CD4-positive, alpha-beta T cell treated with Interleukin-1 beta for 1 hour (primary cell): ENCODE measurements at places on chromosomes 1 and 21.

DNA sequence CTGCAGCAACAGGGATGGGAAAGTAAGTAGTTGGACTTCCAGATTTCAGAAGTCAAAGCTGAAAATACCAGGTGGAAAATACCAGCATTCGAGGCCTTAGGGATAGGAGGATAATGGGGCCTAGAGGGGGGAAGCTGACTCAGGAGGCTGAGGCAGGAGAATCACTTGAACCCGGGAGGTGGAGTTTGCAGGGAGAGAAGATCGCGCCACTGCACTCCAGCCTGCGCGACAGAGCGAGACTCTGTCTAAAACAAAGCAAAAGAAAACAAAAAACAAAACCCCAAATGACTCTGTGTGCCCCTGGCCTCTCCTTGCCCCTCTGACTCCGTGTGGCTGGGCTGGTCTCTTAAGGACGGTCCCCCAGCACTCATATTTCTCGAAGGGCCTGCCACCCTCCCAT is 3.4 kb downstream of the SH2D2A start:
- no peak for DNase-seq

DNA sequence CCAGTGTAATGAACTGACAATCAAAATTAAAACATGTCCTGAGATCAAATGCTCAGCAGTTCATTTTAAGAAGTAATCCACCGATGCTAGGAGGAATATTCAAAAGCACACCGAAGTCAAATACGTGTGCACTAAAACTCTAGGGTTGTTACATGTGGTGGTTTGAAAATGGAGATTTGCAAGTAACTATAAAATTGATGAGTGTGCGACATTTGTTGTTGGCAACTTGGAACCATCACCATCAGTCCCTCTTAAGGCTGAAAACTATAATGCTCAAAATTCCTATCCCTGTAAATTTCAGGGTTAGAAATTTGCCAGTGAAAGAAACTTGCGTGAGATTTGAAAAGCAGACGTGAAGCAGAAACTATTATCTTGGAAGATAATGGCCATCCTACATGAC is 13.3 kb upstream of the SGIP1 start:
- no peak for DNase-seq

DNA sequence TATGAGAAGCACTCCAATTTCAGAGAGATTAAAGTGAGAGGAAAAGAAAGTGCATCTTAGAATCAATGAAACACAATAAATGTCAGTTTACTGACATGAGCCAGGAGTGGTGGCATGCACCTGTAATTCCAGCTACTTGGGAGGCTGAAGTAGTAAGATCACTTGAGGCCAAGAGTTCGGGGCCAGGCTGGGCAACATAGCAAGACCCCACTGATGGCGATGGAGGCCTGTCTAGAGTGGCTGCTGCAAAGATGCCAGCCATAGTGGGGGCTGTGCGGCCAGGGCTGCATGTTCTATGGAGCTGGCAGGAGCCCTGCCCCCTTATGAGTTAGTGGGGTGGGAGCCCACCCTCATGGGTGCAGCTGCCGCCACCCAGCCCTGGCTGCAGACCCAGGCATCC is 27.3 kb downstream of the ZCCHC17 start:
- DNase-seq: no peak

GRCh38 chr1:78980511-78980910 is 26.0 kb downstream of the ADGRL4 start:
- DNase-seq: no peak

GRCh38 chr1:44417351-44418021 is 12.4 kb downstream of the RNF220 start:
- DNase-seq: no peak

DNA sequence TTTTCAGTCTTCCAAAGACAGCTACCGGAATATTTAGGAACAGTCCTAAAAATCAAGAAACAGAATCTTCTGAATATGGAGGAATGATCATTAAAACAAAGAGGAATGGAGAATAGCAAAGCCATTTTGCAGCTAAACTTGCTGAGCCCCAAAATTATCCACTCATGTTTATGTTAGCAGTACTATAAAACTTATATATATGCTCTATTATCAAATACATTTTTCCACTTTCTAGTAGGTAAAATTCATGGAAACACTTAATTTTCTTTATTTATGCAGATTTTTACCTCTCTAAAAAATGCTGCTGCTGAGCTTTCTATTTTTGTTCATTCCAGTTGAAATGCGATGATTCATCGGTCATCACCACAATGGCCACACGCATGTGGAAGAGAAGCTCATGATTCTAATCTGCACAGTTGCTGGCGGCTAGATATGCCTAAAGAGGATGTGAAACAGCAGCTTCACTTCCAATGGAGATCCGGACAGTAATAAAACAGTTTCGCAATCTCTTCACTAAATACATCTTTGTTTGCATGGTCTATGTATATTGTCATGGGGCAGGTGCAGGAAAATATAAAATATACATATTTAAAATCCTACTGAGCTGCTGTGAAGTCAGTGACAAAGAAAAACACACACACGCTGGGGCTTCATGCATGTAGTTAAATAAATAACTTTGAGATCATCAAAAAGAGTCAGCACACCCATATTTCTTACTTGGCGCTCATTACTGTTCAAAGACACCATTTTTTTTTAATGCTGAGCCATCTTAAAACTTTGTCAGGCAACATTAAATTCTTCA is 292.2 kb downstream of the SMYD3 start:
- DNase-seq: peak; percentile 64

GRCh38 chr21:45740491-45741357 is 97.2 kb downstream of the PCBP3 start:
- DNase-seq: no peak

- no peak for DNase-seq
These were observed 315.3 kb downstream of the TPR start for GRCh38 chr1:186059752-186060151.

DNA sequence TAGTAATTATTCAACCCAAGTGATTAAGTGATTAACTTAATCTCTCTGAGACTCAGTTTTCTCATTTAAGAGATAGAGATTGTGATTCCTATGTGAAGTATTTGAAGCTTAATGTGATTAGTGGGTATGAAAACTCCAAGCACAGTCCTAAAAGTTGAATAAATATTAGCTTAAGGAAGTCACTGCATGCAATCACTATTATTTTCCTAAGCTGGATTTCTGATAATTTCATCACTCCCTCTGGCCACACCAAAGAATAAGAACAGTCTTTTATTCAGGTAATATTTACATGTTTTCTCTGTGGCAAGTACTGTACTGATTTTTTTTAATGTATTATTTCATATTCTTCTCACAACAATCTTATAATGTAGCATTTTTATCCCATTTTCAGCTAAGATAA is 31.1 kb downstream of the CD55 start:
- DNase-seq: no peak

GRCh38 chr1:46456411-46456963 is 33.1 kb upstream of the DMBX1 start:
- no peak for DNase-seq

GRCh38 chr1:183025010-183025337 is 1.8 kb downstream of the LAMC1 start:
- no peak for DNase-seq

- peak; percentile 96 for DNase-seq
These were observed 12.8 kb upstream of the BOLA1 start for GRCh38 chr1:149886396-149887195.

DNA sequence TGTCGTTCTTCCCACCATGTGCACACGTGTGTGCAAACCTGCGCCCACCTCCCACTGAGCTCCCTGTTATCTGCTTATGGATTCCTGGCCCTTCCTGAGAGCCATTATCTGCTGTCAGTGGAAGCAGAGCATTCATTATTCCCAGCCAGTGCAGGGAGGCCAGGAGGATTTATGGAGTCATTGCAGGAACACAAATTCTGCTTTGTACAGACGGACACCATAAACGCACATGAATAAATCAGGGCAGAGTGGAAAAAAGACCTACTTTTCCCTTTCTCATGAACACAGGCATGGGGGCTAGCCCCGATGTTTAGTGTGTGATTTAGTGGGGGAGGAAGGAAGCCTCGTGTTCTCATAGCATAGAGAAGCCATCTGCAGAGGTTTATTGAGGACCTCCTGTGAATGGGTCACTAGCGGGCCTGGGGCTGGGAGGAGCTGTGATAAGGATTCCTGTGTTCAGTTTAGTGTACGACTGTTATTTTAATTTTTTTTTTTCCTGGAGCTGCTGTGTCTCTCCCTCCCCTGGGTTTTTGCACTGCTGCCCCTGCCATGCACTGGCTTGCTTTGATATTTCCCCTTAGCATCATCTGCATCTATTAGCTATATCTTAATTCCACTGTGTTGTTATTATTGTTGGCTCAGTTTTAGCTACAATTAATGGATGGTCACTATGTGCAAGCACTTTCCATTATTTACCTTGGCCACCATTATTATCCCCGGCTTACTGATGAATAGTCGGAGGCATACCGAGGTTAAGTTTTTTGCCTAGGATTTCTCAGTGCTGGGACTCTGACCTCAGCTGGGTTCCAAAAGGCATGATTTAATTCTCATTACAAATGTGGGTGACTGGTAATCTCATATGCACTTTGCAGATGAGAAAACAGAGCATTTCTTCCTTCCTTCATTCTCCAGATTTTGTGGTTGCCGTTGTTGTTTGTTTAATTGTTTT is 33.0 kb downstream of the HUNK start:
- no peak for DNase-seq

DNA sequence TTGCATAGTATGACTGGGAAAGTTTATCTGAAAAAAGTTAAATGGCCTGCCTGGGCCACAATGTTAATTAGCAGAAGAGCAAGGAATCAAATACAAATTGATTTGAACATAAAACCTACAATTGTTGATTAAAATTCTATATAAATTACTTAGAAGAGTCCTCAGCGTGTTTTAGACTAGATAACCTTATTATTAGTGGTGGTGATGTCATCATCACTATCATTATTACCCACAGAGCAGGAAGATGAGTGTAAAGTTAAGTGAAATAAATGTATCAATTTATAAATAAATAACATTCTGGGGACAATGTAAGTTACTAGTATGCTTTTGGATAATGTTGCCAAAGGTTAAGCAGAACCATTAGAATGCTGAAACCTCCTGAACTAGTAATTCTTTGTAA is 46.1 kb downstream of the RBM11 start:
- DNase-seq: no peak

DNA sequence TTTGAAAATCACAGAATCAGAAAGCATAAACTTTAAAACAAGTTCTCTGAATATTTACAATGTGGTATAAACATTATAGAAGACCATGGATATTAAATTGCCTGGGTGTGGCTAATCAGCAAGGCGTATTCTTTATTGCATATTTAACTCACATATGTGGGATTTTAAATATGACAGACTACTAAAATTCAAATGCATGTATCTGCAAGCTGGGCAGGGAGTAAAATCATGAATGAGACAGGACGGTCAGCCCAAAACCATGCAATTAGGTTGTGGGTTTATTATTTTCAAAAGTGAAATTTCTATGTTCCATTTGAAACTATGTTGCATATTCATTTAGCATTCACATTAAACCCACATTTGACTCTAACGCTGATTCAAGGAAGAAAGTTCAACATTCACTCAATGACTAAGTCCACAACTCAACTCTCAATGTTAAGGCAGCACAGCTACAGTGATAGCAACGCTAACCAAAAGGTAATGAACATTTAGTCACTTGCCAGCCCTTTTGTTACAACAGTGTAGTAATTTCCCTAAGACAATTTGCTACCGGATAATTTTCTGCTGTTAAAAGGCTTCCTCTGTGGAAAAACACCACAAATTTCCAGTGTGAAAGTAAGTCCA is 6.3 kb upstream of the SYNJ1 start:
- DNase-seq: no peak

DNA sequence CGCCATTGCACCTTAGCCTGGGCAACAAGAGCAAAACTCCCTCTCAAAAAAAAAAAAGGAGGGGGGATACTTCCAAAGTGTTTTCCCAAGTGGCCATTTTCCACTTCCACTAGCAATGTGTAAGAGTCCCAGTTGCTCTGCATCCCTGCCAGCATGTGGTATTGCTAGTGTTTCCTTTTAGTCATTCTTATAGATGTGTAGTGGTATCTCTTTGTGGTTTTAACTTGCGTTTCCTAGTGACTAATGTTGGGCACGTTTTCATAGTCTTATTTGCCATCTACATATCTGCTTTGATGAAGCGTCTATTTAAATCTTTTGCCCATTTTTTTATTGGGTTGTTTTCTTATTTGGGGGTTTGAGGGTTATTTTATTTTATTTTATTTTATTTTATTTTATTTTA is 31.1 kb downstream of the INAVA start:
- DNase-seq: no peak

GRCh38 chr21:35438643-35439404 is 389.7 kb upstream of the RUNX1 start:
- peak; percentile 5 for DNase-seq

- DNase-seq: no peak
These were observed 23.5 kb downstream of the TOR3A start for GRCh38 chr1:179105393-179105792.

DNA sequence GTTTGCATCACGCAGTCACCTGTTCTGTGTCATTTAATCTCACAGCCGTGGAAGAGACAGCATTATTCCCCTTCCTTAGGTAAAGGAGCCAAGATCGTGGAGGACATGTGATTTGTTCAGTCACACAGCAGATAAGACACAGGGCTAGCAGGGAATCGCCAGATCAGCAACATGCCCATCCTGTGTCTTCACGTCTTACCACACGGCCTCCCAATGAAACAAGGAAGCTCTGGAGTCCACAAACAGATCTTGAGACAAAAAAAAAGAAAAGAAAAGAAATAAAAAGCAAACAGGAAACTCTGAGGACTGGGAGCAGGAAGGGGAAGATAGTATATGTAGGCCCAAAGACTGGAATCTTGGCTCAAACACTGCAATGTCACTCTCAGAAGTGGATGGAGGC is 155.3 kb downstream of the ADSS2 start:
- no peak for DNase-seq

DNA sequence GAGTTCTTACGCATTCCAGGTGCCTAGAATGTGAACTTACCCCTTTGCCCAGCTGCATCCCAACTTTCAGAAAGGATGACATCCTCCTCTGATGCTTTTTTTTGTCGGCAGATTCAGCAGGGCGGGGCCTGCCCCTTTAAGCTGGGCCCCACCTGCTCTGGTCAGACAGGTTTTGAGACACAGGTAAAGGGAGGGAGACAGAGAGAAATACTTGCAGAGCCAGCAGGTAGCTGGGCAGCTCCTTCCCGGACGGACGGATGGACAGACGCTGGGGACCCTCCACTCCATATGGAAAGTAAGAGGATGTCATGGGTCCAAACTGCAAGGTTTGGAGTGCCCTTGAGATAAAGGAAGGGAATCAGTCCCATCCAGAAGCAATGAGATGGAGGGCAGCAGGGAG is at the start of gene TMEM79:
TSS of gene TMEM79 (plus strand) at position 214 of the 400 bp plus-strand sequence. CDS start 902 bp downstream, outside the sequence.
- DNase-seq: no peak

- DNase-seq: no peak
These were observed 50.2 kb downstream of the ST3GAL3 start for GRCh38 chr1:43757343-43758053.

DNA sequence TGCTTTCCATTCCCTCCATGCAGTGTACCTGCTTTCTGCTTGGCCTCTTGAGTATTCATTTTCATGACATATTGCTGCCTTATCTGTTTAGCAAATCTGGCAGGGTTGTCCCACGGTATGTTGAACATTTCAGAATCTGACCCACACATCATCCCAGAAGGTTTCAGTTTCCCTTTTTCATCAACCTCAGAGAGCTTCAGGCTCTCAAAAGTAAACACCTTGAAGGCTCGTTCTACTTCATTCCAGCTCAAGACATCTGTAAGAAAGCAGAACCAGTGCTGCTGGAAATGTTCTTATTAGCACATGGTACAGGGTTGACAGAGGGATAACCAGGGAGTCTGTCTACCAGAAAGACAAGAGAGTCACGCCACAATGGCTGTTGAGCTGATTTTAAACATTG is 103.6 kb downstream of the SPAG17 start:
- DNase-seq: no peak

- peak; percentile 78 for DNase-seq
These were observed 132.8 kb downstream of the SNX7 start for GRCh38 chr1:98794196-98794886.
